ENCODE measurements at places on chromosomes 7 and 10.
A peak's percentile ranks its signal among the peaks of the same experiment; 100 is the strongest.

GRCh38 chr7:6167587-6168476 lies 104.6 kb downstream of the CYTH3 start:
- DNase-seq, result no peak

- no peak for DNase-seq
Measured at GRCh38 chr7:103765901-103766300, 223.6 kb downstream of the RELN start.

GRCh38 chr7:100013328-100013676 lies 2.1 kb upstream of the ZKSCAN1 start:
- DNase-seq, result no peak

DNA sequence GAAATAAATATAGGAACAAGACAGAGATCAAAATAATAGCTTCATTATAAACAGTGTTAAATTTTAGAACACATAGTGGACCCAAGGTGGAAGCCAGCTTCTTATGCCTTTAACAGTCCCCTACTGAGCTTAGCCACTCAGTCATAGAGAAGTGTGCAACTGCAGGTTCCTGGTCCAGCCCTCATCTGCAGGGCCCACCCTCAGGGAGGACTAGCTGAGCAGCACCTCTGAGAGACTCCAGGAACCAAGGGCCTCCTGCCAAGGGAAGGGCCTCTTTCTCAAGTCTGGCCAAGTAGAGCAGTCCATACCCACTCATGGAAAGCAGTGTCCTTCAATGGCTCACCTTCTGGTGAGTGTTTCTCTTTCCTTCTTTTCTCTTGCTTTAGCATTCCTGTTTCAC lies 173.7 kb upstream of the PRPS1L1 start:
- no peak for DNase-seq

GRCh38 chr10:102396317-102396650 lies 779 bp downstream of the NFKB2 start:
- no peak for DNase-seq

DNA sequence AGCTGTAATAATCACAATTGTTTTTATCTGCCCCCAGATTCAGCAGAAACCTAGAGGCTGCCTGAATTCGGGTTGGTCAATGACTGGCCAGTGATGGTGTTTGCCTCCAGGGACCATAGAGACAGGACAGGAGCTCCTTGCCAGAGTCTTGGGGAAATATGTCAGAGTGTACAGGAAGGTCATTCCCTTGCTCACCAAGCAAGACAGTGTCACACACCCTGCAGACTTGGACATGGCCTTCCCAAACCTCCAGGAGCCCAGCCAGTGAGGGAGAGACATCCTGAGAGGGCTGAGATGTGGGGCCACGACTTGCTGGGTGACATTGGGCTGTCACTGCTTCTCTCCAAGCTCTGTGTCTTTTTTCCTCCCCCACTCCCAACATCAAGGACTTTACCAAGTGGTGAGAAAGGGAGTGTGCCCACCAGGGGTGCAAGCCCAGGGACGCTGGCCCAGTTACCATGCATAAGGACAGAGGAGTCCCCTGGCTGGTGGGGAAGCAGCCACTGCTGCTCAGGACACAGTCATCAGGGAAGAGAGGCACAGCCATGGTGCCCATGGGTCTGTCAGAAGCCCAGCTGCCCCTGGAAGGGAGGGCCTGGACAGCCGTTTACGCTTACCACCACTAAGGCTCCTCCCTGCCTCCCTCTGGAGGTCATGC lies 25.3 kb upstream of the C10orf53 start:
- no peak for DNase-seq

GRCh38 chr7:35465791-35466336 lies 212.0 kb upstream of the TBX20 start:
- no peak for DNase-seq

DNA sequence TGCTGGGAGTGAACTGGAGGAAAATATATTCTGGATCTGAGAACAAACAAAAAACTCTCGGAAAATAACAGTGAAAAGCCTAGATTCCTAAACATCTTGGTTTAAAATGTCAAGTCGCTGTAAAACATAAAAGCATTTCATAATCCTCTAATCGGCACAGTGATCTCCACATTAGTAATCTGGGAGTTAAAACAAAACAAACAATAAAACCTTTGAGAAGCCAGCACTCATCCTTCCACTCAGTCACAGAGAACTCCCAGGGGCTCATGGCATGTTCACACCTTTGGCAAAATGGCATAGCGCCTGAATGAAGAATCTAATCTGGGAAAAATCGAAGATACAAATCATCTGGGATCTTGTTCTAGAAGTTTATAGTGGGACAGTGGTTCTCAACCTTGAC lies 24.1 kb upstream of the HPS1 start:
- no peak for DNase-seq

DNA sequence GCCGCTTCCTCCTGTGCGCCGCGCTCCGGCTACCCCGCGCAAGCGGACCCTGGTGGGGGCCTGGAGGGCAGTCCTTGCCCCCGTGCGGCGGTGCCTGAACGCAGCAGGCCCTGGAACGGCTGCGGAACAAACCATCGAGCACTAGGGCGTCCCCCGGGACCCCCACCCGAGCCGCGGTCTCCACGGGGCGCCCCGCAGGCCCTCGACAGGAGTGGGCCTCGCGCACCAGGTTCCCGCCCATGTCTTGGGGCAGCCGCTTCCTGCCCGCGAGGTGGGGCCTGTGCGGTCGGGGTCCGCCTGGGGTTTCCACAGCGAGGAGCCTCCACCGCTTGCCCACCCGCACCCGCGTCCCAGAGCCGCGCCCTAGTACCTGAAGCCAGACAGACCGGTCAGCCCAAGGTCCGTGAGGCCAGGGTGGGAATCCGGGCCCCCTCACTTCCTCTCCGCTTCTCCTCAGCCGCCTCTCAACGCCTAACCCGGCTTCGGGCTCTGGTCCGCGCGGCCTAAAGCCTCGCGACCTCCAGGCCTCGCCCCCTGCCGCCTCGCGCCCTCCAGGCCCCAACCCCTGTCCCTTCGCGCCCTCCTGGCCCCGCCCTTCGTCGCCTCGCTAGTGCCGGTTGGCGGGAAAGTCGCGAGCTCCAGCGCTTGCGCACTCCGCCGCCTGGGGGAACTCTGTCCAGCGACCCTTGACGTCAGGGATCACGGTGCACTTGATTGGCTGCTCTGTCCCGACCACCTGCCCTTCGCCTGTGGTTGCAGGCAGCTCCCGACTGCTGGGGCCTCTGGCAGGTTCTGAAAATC lies 7.0 kb upstream of the GBX1 start:
- peak; percentile 10 for DNase-seq

GRCh38 chr7:79683916-79684315 lies 230.4 kb upstream of the MAGI2 start:
- no peak for DNase-seq

DNA sequence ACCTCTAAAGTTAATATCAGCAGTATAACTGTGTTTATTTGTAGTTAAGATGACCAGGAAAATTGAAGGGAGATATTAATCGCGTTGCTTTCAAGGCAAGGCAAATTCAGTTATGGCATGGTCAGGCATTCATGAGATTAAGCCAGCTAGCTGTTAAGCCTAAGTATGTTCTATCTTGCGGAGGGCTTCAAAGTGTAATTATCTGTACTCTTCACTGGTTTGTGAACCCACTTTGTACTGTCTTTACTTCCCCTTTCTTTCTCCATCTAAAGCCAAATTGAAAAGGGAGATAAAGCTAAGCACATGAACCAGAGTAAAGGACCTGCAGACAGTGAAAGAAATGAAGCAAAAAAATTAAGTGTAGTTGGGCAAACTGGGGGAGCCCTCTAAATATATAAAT lies 483.1 kb upstream of the NRP1 start:
- DNase-seq, result no peak

DNA sequence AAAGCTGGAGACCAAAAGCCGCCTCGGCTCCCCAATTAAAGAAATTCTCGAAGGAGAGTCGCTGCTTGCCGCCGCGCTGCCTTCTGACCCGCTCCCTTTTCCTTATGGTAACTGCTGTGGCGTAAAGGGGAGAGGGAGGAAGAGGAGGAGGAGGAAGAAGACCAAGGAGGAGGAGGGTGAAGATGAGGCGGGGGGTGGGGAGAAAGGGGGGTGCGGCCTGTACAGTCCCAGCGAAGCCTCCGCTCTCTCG lies 388 bp downstream of the CNOT4 start:
- DNase-seq, result peak; percentile 66

GRCh38 chr7:8310876-8311275 lies 48.9 kb upstream of the ICA1 start:
- no peak for DNase-seq

DNA sequence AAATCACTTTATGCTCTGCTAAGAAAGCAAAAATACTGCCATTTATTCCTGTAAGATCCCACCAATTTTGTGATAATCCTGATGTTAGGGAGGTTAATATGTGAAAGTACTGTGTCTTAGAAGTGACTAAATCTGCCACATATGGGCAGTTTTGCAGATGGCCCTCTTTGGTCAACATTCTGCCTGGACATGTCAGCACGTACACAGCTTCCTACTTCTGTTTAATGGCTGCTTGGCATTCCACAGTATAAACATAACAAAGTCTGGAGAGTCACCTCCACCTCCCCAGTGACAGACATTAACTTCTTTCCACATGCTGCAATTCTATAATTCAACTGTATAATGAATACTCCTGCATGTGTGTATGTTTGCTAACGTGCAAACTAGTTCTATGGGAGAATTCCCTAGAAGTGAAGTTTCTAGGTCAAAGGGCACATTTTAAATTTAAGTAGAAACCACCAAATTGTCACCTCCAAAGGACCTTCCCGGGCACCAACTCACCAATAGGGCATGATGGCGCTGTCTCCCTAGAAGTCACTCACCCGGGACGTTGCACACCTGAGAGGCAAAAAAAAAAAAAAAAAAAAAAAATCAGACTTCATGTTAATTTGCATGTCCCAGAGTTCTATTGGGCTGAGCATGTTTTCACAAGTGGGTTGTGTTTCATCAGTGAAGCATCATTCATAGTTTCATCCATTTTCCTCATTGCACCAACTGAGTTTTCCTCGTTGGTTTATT lies 38.9 kb downstream of the MKI67 start:
- DNase-seq, result no peak

GRCh38 chr7:81623251-81623855 lies 146.5 kb downstream of the HGF start:
- DNase-seq, result no peak

- no peak for DNase-seq
Measured at GRCh38 chr7:113824117-113824823, 94.5 kb downstream of the PPP1R3A start.

DNA sequence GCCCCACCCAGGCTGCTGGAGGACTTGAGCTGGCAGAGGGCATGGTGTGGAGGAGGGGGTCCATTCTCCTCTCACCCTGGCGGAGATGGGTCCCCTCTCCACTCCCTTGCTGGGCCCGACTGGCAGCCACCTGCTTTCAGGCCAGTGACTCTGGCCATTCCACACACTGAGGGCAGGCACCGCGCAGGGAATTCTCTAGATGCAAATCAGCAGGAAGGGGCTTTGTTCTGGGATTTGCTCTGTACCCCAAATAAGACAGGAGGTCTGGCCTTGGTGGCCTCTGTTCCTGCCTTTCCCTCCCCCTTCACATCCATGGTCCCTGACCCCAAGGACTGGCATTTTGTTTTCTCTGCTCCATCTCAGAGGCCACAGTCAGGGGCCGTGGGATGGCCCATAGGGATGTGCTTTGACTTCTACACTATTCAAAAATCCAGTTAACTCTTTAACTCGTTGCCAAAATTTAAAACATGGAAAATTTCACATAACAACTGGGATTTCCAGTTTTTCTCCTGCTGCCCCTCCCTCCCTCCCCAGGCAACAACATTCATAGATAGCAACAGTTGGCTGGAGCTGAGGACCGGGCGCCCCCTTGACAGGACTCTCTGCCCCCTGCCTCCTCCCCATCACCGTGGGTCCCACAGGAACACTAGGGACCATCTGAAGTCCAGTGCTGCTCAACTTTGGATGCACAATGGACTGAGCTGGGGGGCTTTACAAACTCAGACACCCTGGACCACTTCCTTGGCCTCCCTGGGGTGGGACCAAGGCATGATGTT lies 33.9 kb downstream of the PPIF start:
- no peak for DNase-seq

- DNase-seq, result no peak
Measured at GRCh38 chr10:11603741-11604140, 7.7 kb downstream of the USP6NL start.

GRCh38 chr10:111113238-111113960 lies 36.6 kb downstream of the ADRA2A start:
- no peak for DNase-seq

DNA sequence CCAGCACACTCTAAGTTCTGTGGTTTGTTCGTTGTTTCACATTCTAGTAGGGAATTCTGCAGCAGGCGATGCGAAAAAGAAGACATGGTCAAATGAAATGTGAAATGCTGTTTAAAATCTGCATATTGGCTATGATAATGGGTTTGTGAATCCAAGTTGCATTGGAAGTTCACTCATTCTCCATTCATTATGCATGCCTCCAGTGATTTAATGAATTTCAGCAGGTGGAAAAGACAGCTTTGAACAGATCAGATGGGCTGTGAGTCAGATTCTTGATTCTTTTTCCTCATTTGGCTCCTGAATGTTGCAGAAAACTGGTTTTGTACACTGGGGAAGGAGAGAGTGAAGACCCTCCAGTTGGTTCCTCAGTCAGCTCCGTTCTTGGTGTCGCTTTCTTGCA lies 52.1 kb downstream of the PNLIPRP2 start:
- DNase-seq, result no peak

- no peak for DNase-seq
Measured at GRCh38 chr10:113583571-113583970, 30.7 kb downstream of the HABP2 start.

- DNase-seq, result no peak
Measured at GRCh38 chr7:24847754-24848153, 90.5 kb upstream of the GSDME start.

DNA sequence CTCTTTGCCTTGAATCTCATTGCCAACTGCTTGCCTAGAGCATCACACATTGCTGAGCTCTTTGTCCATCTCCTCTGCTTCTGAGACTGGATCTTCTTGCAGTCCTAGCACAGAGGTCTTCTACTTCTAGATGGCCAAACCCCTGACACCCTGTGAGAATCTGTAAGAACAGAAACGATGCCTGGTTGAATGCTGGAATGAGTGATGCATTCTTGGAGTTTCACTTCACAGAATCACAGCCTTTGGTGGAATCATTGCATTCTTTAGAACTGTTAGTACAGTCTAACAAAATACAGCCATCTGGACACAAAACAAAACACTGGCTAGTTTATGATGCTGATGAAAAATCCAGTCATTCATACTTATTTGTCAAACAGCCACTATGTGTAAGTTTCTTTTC lies 141.7 kb upstream of the ITGB1 start:
- peak; percentile 85 for DNase-seq

Data from fibroblast of skin of right biceps (primary cell).